Stimulated activated CD4-positive, alpha-beta T cell treated with anti-CD3 and anti-CD28 coated beads, Interleukin-4, amount 100 ng/mL, for 24 hours (primary cell): ENCODE measurements at places on chromosomes 7 and 10.

- no peak for DNase-seq
These were observed 101.2 kb downstream of the ARL4A start for GRCh38 chr7:12788591-12788990.

- no peak for DNase-seq
These were observed 5.7 kb upstream of the GOT1 start for GRCh38 chr10:99435986-99436638.

- no peak for DNase-seq
These were observed 5.2 kb downstream of the DUSP5 start for GRCh38 chr10:110502851-110503301.

GRCh38 chr7:16697507-16698199 lies 51.7 kb downstream of the BZW2 start:
- no peak for DNase-seq

- DNase-seq = no peak
These were observed 124.7 kb downstream of the ZNF248 start for GRCh38 chr10:37732685-37733084.

- no peak for DNase-seq
These were observed 210.5 kb downstream of the CHCHD3 start for GRCh38 chr7:132871419-132871818.

DNA sequence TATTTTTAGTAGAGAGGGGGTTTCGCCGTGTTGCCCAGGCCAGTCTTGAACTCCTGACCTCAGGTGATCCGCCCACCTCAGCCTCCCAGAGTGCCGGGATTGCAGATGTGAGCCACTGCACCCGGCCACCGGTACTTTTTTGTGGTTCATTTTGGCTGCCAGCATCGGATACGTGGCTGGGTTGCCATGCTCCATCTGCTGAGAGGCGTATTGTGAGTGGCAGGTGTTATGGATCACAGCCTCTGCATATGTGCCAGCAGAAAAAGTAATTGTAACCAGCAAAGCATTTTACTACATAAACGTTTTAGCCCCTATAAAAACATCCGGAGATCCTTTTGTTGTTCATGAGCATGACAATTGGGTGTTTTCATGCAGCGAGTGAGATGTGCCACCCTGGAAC lies 7.1 kb downstream of the FOXK1 start:
- no peak for DNase-seq

DNA sequence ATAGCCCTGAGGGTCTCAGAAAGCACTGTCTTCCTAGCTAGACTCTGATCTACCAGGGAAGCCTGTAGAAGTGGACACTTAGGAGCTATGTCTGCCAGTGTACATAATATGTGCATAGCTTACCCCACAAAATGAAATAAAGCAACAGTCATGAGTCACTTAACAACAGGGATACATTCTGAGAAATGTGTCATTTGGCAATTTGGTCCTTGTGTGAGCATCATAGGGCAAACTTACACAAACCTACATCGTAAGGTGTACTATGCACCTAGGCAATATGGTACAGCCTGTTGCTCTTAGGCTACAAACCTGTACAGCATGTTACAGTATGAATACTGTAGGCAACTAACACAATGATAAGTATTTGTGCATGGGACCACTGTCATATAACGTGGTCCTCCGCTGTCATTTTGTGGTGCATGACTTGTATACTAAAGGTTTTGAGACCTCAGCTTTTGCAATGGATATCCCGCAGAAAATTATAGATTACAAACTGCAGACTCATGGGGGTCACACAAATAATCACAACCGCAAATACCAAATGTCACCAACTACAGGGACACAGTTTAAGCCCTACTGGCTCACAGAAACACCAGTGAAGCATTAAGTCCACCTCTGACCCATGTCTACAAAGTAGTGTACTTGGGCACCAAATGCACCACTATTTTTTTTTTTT lies 1.7 kb downstream of the URGCP start:
- no peak for DNase-seq

GRCh38 chr7:75905785-75906604 lies 9.0 kb upstream of the POR start:
- DNase-seq = no peak

DNA sequence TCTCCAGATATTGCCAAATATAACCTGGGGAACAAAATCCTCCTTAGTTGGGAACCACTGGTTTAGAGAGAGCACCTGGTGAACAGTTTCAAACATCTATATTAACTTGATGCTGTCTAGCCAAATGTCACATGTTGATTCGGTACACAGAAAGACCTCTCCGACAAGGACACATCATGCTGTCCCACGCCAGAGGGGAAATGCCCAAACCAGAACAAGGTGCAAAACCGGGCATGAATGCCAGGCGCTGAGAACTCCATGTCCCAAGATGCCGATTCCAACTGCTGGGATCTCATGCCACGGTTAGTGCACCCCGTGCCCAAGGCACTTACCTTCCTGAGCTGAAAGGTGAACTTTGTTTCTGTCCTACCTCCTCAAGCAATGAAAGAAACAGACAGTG lies 100.8 kb downstream of the SFMBT2 start:
- no peak for DNase-seq

- DNase-seq = no peak
These were observed 77.8 kb downstream of the BAMBI start for GRCh38 chr10:28754930-28755718.

DNA sequence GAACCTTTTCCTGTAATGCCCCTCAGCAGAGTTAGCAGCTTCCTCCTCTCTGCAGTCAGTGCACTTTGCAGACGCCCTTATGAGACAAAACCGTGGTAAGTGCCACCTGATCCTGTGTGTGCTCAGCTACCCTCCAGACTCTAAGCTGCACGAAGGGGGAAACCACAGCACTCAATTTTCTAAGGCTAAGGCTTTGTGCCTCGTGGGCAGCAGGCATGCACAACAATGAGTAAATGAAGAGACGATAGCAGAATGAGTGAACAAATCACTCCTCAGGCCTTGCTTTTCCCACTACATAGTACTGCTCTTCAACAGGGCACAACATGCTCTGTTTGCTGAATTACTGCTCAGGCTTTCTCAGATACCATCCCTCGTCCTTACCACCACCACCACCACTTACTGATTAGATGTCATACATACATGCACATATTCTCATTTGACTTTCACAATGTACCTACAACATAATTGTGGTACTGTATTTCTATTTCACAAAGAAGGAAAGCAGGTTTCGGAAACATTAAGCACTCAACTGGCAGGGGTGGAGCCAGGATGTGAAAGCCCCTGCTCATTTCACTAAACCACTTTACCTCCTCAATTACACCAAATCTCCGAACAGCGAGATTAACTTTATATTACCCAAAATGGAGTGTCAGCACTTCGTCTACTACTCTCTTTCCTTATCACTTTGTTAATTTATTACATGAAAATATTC lies 85.4 kb downstream of the ICA1 start:
- DNase-seq = peak; percentile 59

DNA sequence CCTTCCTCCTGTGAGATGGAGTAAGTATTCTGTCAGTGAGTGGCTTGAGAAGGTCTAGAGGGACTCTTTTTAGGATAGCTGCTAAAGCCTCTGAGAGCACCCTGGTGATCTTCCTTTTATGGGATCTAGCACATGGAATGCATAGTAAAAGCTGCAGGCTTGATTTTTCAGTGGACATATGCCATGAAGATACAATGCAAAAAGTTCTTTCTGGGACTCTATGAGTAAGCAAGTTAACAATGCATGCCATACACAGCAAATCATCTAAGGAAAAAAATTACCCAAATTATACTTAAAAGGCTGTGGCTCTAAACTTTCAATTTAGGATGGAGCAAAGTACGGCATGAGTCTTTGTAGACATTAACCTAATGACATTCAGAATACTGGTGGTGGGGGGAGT lies 154.5 kb downstream of the SGMS1 start:
- DNase-seq = no peak

DNA sequence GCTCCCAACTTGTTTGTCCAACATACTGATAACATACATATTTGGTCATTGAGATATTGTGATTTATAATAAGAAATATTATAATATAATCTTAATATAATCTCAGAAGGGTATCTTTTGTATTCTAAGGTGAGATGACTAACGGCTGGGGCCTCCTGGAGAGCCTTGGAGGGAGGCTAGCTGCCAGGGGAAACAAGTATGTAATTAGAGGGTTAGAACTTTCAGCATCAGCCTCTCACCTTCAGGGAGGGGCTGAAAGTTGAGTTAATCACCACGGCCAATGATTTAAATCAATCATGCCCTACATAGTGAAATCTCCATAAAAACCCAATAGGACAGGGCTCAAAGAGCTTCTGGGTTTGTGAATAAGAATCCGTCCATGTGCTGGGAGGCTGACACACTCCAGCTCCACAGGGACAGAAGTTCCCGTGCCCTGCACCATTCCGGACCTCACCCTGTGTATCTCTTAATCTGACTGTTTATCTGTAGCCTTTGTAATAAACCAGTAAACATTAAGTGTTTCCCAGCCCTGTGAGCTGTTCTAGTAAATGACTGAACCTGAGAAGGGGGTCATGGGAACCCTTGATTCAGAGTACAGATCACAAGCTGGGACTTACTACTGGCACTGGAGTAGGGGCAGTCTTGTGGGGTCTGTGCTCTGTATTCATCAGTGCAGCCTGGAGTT lies 86.3 kb upstream of the STEAP1B start:
- DNase-seq = peak; percentile 7

DNA sequence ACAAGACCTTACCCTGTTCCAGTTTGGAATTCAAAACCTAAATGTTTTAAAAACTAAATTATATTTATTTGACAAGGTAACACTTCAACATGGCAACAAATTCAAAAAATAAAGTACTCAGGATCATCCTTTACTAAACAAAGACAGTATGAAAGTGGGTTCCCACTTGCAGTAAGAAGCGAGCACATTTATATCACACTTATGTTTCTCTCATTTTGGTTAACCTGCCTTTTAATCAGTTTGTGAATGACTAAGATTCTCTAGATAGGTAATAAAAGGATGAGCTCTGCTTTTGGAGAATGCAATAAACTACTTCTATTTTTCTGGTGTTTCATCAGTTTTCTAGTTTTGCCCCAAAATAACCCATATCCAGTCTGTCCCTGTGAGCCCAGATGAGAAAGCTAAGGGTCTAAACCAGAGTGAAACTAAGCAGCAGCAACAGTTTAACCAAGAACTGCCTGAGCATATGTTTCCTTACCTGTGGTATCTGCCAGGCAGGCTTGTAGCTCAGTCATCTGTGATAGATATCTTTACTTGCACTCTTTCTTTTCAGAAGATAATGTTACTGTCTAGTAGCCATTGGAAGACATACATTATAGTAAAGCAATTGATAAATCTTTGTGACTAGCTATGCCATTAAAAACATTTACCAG lies 64.1 kb downstream of the ABLIM1 start:
- no peak for DNase-seq

GRCh38 chr10:68284062-68285001 lies 47.5 kb upstream of the HNRNPH3 start:
- DNase-seq = no peak

GRCh38 chr10:59575269-59575668 lies 134.4 kb downstream of the SLC16A9 start:
- DNase-seq = no peak

DNA sequence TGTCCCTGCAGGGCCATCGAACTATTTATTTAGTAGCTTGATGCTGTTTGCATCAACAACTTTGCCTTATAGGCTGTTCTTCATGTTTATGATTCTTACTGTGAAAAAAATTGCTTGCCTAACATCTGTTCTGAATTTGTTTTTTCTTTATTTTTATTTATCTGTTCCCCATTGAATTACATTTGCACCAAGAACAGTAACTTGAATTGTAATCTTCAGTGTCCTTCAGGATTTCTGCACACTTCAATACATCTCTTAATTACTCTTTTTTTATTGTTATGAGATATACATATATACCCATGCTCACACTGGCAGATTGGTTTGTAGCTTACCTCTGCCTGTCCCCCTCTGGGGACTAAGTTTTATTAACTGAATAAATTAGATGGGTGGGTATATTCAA lies 64.4 kb downstream of the TBXAS1 start:
- DNase-seq = no peak

- DNase-seq = no peak
These were observed 213.5 kb upstream of the TMEM229A start for GRCh38 chr7:124246262-124246863.

DNA sequence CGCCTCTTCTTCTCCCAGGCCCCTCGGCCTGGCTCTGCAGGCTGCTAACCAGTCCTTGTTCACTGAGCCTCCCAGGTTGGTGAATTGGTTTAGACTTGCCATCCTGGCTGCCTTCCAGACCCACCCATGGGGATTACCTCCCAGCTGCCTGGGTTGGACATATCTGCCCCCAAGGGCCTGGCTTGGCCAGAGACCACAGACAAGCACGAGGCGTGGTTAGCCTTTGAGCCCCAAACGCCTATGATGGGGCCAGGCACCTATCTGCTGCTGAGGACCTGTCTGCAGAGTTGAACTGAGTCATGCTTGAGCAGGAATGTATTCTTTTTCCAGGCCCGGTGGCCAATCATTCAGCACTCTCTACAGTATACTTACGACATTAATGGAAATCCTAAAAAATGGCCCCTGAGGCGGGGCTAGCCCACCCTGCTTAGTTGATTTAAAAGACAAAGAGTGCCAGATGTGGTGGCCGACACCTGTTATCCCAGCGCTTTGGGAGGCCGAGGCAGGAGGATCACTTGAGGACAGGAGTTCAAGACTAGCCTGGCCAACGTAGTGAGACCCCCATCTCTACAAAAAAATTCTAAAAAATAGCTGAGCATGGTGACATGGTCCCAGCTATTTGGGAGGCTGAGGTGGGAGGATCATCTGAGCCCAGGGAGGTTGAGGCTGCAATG lies 361.5 kb downstream of the FRMD4A start:
- DNase-seq = no peak

- DNase-seq = no peak
These were observed 199.2 kb downstream of the MBL2 start for GRCh38 chr10:52573347-52573746.

DNA sequence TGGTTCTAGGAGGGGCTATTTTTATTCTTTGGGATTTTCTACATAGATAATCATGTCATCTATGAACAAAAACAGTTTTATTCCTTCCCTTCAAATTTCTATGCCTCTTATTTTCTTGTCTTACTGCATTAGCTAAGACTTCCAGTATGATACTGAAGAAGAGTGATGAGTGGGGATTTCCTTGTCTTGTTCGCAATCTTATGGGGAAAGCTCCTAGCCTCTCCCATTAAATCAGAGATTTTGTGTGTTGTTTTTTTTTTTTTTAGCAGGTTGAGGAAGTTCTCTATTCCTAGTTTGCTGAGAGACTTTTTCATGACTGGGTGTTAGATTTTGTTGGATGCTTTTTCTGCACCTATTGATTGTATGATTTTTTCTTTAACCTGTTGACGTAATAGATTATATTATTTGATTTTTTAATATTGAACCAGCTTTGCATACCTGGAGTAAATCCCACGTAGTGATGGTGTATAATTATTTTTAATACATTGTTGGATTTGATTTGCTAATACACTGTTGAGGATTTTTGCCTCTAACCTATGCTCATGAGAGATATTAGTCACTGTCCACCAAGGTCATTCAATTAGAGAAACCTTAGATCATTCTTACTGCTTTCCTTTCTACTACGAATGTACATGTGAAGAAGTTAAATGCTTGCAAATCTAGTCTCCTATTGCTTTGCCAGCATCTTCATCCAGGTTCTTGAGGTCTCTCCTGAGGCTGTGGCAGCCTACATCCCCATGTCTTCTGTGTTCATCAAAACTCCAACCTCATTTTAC lies 6.5 kb downstream of the ATP5F1C start:
- no peak for DNase-seq
